ENCODE measurements at places on chromosomes 11 and 22.

- no peak for DNase-seq
Measured at GRCh38 chr11:72228229-72228843, 3.8 kb downstream of the INPPL1 start.

DNA sequence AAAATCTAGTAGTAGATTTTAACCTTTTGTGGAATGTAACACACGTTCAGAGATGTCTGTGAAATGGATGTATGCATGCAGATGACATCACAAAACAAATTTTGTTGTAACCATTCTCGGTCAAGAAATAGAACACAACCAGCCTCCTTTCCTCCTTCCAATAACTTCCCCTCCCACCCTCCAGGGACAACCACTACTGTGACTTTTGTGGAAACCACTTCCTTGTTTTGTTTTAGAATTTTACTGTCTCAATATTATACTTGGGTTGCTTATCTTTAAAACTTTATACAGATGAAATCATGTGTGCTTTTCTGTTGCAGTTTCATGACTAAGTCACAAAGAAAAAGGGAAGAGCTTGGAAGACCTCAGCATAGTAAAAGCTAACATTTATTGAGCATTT is 189.4 kb upstream of the NCAM1 start:
- no peak for DNase-seq

GRCh38 chr11:70192666-70193410 is 10.3 kb upstream of the FADD start:
- no peak for DNase-seq

GRCh38 chr11:111427471-111427912 is 48.4 kb upstream of the POU2AF1 start:
- DNase-seq = no peak

DNA sequence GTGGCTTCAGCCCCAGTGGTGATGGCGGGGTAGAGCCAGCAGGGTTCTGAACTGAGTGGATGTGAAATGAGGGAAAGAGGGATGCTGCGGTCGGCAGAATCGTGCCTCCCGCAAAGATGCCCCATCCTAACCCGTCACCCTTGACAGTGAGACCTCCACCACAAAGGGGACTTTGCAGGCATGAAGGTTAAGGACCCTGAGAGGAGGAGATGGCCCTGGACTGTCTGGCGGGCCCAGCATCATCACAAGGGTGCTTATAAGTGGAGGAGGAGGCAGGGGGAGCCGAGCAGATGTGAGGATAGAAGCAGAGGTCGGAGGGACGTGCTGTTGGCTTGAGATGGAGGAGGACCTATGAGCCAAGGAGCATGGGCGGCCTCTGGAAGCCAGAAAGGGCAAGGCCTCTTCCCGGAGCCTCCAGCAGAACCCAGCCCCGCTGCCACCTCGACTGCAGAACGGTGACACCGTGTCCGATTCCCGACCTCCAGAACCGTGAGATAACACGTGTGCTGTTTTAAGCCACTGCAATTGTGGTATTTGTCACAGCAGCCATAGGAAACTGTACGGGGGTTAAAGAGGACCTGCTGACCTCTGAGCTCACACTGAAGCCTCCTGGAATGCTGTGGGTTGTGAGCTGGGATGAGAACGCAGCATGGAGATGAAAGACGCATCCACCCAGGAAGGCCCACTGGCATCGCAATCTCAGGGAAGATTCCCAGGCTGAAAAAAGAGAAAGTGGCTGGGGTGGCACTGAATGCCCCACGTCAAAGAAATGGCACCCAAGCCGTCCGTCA is 10.9 kb downstream of the LINC01488 start:
- DNase-seq = no peak

DNA sequence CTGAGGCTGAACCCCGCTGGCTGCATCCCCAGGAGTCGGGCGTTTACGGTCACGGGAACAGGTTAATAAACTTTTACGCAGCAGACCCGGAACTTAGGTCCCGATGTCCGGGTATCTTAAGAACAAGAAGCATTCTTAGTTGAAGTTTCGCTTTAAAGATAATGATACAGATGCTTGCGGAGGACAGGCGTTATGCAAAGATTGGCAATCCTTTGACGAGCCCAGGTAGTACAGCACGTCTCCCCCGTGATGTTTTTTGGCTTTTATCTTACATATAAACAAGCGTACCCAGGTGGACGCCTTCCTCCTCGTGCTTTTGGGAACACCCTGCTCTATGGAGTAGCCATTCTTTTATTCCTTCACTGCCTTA is 871 bp upstream of the TOLLIP start:
- no peak for DNase-seq

DNA sequence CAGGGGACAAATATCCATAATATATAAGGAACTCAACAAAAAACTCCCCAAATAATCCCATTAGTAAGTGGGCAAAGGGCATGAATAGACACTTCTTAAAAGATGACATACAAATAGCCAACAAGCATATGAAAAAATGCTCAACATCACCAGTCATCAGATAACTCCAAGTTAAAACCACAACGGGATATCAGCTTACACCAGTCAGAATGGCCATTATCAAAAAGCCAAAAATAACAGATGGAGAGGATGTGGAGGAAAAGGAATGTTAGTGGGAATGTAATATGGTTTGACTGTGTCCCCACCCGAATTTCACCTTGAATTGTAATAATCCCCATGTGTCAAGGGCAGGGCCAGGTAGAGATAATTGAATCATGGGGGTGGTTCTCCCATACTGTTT is 350.1 kb downstream of the GUCY1A2 start:
- no peak for DNase-seq

DNA sequence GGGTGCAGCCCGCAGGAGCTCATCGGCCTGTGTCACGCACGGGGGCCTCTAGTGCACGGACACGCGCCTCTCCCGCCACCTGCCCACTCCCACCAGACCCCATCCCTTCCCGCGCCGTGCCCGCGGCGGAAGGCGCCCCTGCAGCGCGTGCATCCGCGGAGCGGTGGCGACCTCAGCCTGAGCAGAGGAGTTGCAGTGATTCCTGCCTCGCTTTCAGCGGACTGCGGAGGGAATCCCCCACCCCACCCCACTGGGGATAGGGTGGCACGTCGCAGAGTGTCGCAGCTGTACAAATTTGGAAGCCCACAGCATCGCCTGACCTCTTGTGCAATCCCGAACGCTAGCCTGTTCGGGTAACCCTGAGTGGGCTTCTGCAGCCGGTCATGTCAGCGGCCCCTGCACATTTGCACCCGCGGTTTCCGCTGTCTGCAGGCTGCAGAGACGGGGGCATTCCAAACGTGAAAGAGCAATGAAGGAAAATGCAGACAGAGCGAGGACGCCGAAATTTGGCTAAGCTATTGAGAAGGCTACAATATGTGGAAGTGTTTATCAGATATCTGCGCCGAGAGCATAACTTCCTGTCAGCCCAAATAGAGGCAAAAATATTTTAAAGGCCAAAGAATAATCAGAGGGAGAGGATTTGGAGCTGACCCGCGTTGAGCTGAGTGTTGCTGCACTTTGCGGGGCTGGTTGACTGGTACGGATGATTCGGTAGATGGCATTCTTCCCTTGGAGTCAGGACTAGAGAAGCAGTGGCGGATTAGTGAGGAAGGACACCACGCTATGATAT is 617 bp upstream of the ARHGAP20 start:
- no peak for DNase-seq

- DNase-seq = no peak
Measured at GRCh38 chr11:61004761-61005181, 33.3 kb downstream of the CD6 start.

DNA sequence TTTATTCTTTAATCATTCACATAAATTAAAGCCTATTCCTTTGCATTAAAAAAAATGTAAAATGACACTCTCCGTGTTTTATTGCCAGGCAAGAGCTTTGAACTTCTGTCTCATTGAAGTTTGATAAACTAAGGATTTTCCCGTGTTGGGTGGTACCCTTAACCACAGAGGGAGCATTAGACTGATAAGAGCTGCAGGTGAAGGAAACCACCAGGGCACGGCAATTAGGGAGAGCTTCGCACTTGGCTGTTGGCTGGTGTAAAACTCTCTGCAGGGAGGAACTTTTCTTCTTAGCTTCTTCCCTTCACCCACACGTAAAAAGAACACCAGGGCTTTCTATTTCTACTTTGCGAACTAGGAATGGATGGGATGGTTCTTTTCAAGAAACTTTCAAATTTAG is 47.0 kb downstream of the CSTPP1 start:
- DNase-seq = no peak

DNA sequence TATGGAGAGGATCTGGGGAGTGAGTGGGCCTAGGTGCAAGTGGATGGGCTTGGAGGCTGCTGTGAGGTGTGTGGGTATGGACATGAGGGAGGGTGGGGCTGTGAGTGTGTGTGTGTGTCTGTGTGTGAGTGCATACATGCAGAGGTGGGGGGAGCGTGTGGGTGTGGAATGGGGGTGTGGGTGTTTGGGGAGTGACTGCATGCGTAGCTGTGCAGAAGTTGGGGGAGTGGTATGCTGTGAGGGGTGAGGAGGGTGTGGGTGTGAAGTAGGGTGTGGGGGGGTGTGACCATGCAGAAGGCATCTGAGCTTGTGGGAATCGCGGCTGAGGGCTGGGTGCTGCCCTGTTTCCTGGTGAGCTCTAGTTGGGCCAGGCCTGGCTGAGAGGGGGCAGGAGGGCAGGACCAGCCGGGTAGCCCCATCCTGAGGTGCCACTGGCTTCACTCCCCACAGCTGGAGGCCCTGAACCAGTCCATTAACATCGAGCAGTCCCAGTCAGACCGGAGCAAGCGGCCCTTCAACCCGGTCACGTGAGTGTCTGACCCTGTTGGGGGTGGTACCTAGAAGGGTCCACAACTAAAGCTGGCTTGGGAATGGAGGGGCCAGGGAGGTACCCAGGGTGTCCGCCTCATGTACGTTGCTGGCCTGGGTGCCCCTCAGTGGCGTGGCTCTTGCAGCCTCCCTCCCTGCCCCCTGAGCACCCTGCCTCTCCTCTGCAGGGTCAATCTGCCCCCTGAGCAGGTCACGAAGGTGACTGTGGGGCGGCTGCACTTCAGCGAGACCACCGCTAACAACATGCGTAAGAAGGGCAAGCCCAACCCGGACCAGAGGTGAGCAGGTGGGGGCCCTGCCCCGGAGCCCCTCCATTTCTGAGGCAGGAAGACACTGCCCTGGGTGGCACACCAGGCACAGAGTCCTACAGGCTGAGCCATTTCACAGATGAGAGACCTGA is 16.5 kb downstream of the TMEM258 start:
- DNase-seq = no peak

- DNase-seq = no peak
Measured at GRCh38 chr11:115257270-115257669, 246.9 kb downstream of the CADM1 start.

- DNase-seq = no peak
Measured at GRCh38 chr22:46125816-46126765, 24.2 kb upstream of the PPARA start.

DNA sequence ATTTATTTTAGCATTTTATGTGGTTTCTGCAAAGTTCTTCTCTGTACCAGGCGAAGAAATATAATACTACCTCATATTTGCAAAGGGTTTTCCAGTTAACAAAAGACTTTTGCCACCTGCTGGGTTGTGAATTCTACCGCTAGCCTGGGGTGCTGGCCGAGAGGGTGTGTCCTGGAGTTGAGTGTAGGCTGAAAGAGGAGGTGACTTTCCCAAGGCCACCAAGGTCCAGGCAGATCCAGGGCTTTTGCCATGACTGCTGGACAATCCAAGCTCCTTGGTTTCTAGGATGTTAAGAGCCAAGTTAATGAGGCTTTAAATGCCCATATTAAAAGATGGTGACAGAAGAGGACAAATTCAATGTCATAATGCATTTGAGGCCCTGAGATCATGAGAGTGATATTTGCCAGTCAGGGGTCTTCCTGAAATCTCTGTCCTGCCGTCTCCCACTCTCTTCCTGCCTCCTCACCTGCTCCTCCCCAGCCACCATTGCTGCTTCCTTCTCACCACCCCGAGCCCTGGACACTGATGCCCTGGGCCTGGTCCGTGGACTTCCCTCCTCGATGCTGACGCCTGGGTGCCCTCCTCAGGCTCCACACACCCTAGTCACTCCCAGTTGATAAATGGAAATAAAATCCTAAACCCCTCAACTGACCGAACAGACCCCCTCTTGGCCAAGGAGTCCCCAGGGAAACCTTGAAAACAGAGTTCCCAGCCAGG is 825.6 kb downstream of the TBC1D22A start:
- DNase-seq = no peak

- no peak for DNase-seq
Measured at GRCh38 chr11:107473792-107474191, 16.2 kb upstream of the CWF19L2 start.

GRCh38 chr11:125494974-125495725 is 915 bp downstream of the FEZ1 start:
- no peak for DNase-seq

DNA sequence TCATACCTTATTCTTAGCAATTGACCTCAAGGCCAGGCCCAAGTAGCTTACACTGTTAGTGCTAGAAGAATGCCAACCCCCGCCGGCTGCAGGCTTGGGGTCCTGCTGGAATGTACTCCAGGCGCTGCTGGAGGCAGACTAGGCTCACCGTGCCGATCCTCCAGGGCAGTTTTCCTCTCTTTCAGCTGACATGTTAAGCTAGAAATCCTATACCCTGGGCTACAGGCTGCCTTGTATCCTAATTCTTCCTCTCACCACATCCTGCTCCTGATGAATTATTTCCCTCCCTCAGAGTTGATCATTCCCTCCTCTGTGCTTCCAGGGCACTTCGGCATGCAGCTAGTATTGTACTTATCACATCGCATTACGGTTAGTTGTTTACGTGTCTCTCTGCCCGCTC is 3.4 kb downstream of the SPTBN2 start:
- no peak for DNase-seq

DNA sequence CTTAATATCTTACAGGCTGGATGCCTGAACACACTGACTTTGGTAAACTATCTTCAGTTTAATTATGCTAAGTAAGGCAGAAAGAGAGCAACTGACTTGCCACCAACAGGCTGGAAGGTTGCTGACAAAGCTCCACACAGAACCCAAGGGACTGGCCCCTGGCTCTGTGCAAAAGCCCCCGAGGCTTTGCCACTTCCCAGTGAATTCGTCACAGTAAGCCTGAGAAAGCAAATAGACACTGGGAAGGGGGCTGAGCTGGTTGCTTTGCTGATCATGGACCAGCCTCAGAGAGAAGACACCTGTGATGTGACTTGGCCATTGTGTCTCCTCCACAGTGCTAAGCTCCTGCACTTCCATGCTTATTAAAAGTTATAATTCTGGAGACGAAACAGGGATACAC is 91.7 kb downstream of the BLID start:
- no peak for DNase-seq

- no peak for DNase-seq
Measured at GRCh38 chr22:37202001-37202555, 10.2 kb downstream of the SSTR3 start.

GRCh38 chr22:37172266-37173245 is 15.5 kb downstream of the C1QTNF6 start:
- DNase-seq = no peak

- no peak for DNase-seq
Measured at GRCh38 chr11:8989453-8989852, 14.3 kb downstream of the NRIP3 start.

Measured in GF-D8 (cell line).